ENCODE measurements at places on chromosomes 1 and 21.

DNA sequence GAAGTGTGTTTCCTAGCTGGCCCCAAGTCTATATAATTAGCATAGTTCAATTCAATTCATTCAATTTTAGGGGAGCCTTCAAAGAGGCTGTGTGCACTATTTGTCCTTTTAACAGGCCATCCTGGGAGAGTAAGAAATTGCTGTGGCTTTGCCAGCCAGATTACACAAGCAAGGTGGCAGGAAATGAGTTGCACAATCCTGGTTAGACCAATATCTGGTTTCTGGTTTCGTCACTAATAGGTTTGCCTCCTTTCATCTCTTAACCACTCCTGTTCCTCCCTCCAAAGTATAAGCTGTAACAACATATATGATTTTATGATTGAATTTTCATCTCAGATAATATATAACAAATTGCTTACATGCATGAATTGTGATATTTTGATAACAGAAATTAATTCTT, 84.1 kb upstream of the NEGR1 start:
- DNase-seq = no peak

DNA sequence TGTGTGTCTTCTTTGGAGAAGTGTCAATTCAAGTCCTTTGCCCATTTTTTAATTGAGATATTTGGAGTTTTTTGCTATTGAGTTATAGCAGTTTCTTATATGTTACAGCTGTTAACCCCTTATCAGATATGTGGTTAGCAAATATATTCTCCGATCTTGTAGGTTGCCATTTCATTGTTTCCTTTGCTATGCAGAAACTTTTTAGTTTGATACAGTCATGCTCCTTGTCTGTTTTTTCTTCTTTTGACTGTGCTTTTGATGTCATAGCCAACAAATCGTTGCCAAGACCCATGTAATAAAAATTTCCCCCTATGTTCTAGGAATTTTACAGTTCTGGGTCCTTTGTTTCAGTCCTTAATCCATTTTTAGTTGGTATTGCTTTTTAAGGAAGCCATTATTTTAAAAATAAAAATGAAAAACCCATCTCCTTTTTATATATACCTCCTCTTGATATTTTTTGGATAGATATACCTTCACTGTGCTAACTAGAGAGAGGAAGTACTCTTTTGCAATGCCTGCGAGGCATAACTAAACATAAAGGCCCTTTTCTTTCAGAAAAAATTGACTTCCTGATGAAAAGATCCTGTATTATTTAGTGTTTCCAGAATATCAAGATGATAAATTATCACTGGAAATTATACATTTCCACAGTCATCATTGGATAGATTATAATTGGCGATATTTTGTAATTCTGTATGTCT, 127.8 kb downstream of the HS2ST1 start:
- no peak for DNase-seq

DNA sequence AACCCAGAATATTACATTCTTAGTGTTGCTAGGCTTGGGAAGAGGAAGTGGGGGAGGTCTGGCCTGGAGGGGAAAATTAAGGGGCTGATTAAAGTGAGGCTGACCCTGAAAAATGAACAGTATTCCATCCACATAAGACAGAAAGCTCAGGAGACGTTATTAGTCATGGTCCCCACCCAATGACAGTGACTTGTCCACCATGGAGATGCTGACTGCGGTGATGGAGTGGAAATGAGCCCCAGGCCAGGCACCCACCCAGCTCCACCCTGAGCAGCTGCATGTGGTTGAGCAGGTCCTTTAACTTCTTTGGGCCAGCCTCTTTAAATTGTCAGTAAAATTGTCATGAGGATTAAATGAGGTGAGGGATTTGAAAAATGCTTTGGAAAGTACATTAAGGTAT, 1.4 kb upstream of the SPRR4 start:
- DNase-seq = no peak

DNA sequence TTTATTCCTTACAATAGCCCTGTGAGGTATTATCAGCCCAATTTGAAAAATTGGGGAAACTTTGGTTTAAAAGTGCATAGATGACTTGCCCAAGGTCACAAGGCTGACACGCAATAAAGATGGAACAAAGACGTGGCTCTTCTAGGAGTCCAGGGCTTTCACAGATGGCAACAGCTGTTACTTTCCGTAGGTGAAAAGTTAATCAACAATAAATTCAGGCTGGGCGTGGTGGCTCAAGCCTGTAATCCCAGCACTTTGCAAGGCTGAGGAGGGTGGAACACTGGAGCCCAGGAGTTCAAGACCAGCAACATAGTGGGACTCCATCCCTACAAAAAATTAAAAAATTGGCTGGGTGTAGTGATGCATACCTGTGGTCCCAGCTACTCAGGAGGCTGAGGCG, 87.8 kb upstream of the ATF3 start:
- no peak for DNase-seq

DNA sequence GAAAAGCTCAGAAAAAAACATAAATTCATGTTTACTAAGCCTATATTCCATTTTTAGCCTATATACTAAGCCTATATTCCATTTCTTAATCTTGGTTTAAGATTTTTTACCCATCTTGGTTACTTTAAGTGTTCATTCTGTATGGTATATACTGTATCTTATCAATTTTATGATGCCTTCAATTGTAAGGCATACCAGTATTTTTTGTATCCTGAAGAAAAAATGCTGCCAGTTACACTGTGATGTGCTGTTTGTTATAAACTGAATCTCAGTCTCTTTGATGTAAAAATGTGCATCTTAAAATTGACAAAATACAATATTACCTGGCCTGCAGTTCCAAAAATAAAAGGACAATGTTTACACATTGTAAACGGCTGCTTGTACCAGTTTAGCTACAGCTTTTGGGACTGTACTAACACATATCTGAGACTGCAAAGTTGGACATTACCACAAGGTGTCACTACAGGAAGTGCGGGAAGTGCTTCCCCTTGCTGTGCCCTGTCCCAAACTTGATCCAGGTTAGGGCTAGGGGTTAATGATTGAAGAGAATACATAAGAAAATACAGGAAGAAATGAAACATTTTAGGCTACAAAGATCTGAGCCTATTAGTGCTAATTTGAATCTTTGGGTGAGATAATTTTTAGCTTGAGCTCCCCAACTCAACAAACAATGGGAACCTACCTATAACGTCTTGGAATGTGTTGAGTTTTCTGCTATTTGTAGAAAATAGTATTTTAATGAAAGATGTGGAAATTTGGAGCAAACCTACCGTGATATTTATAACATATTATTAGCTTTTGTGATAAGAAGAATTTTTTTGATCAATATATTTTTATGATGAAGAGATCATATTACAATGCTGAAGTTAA, 108.9 kb downstream of the LBR start:
- DNase-seq = peak; percentile 4

DNA sequence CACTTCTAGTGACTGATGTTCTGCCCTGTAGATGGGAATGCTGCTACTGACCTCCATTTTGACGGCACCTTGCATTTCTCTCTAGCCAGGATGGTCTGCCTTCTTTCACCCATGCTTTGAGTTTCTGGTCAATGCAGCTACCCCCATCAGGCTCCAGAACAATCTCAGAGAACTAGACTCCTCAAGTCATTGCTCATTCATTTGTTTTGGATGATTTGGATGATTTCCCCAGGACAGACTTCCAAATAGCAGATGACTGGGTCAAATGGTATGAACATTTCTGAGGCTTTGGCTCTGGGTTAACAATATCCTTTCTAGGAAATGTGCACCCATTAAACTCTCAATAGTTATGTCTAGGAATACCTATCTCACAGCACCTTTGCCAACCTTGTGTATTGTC, 63.9 kb downstream of the CSMD2 start:
- no peak for DNase-seq

GRCh38 chr1:226790545-226791181, 51.6 kb upstream of the ITPKB start:
- DNase-seq = no peak

DNA sequence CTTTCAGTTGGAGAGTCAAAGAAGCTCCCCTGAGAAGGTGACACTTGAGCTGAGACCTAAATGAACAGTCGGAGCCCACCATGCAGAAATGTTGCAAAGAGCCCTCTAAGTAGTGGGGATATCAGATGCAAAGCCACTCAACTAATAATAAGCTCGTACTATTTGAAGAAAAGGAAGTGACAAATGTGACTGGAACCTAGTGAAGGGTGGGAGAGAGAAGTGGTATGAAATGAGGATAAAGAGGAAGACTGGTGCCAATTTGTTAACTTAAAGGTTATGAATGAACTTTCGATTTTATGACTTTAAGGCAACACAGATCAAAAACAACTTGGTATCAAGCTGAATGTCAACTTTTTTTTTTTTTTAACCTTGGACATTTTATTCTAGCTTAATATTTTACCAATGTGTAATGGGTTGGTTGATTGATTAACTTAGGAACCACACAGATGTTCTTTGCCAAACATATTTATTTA, 14.7 kb downstream of the LYPLAL1 start:
- no peak for DNase-seq

DNA sequence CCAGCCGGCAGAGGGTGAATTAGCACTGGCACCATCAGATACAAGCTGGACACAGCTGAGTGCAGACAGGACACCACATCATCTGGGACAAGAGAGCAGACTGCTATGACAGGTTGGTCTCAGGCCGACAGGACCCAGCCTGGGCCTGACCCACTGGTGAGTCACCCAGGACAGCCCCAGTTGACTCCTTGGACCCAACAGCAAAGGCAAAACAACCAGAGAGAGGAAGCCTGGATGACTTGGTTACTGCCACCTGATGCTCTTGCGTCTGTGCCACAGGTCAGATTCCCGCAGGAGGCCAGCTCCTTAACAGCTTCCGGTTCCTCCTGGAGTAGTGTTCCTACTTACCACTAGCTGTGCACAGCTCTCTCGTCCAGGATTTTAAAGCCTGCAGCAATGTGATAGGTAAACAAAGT, 18.5 kb downstream of the CCN1 start:
- DNase-seq = no peak

DNA sequence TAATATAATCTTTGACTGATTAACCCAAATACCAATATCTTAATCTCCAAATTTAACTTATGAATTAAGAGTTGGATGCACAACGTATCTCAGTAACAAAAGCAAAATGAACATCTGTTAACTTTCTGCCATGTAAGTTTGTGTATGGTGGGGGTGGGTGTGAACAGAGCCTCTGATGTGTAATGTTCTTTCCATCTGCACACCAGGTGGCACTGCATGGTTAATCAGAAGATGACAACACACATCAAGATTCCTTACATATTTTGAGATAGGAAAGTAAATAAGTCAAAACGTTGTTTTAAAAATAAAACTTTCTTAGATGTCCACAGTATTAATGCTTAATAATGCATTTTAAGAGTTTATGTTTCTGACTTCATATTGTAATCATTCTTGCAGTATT, 251.9 kb downstream of the DPYD start:
- DNase-seq = no peak

- no peak for DNase-seq
Measured at GRCh38 chr1:61073871-61074270, 8.5 kb upstream of the NFIA start.

DNA sequence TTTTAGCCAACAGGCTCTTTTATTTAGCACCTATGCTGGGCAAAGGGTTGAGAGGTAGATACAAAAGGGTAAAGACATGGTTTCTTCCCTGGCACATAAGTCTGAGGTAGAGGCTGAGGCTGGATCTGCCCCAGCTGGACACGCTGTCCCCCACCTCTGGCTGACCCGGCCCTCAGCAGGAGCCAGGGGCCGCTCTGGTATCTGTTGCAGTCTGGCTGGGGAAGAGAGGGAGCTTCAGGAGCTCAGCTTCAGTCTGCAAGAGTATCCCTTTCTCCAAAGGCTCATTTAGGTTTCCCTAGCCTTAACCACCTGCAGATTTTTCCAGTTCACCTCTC, 14.2 kb downstream of the BLACAT1 start:
- DNase-seq = no peak

DNA sequence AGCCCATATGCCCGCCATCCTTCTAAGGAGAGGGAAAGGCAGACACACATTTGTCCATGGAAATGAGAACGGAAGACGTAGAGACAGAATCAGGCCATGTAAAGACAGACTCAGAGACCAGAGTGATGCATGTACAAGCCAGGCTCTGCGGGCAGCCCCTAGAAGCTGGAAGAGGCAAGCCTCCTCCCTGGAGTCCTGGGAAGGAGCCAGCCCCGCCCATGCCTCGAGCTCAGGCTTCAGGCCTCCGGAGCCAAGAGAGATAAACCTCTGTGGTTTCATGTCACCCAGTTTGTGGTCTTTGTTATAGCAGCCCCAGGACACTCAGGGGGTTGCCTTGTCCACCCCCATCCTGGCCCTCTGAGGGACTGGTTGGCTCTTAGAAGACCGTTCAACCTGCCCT, 11.6 kb downstream of the PDE9A start:
- DNase-seq = no peak

DNA sequence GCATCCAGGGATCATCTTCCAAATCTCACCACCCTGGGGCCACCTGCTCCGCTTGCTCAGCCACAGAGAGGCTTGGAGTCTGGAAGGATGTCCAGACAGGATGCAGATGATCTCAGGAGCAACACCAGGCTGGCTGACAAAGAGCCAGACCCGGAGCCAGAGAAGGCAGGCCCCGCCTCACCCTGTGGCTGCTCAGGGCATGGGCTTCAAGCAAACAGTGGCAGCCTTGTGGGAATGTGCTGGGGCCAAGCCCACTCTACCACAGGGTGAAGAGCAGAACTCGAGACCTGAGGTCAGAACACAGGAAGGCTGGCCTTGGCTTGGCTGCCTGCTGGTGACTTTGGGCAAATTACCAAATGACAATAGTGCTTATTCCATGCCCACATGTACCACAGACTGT, 45.5 kb downstream of the MRPL37 start:
- no peak for DNase-seq

- no peak for DNase-seq
Measured at GRCh38 chr1:47865881-47866535, 131.2 kb downstream of the TRABD2B start.

- DNase-seq = no peak
Measured at GRCh38 chr1:91725989-91726721, 159.8 kb downstream of the TGFBR3 start.

GRCh38 chr1:28494737-28495136, 11.1 kb upstream of the RCC1 start:
- no peak for DNase-seq

GRCh38 chr1:44228218-44228617, 14.9 kb downstream of the DMAP1 start:
- DNase-seq = no peak

GRCh38 chr21:17370916-17371315, 141.9 kb upstream of the CXADR start:
- no peak for DNase-seq

- no peak for DNase-seq
Measured at GRCh38 chr1:5740865-5741860, 251.1 kb downstream of the NPHP4 start.

DNA sequence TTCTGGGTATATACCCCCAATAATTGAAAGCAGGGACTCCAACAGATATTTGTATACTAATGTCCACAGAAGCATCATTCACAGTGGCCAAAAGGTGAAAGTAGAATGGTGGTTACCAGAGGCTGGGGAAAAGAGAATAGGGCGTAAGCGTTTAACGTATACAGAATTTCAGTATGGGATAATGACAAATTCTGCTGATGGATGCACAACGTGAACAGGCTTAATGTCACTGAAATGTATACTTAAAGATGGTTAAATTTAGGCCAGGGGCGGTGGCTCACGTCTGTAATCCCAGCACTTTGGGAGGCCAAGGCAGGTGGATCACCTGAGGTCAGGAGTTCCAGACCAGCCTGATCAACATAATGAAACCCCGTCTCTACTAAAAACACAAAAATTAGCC, 4.4 kb upstream of the NFYC start:
- no peak for DNase-seq
